ENCODE measurements at places on chromosomes 2 and 18. TPM values are rescaled to one million over a fixed set of nuclear protein-coding genes. Genes with fewer than 3 reads are reported as not detected.

Gene MALL
- total RNA-seq = 0.79 TPM

Gene HTR2B
- total RNA-seq = not detected

DNA sequence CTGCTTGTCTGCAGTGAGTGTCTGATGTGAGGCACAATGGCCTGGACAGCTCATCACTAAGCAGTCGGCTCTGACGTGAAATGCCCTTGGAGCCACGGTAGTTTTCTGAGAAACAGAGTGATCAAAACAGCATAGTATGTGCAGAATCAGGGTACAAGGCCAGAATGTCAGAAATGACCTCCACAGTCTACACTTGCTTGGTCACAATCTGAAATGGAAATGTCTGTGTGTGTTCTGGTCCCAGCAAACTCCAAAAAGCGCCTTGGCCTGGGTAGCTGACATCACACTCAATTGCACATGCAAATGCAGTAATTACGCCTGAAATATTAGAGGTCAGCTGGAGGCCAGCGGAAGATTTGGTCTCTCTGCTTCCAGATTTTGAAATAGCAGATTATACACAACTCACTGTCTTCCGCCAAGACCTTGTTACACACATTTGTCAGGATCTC lies 95.4 kb downstream of the CTAGE1 start:
- no peak overlapping the region for H3K27ac ChIP-seq
- peaks cover 17% of the 10 kb centered on the region for H3K27me3 ChIP-seq
- H3K4me1 ChIP-seq = peaks cover 4% of the 10 kb centered on the region
- no peaks in the 10 kb centered on the region for H3K36me3 ChIP-seq
- no peak overlapping the region for H3K4me3 ChIP-seq

DNA sequence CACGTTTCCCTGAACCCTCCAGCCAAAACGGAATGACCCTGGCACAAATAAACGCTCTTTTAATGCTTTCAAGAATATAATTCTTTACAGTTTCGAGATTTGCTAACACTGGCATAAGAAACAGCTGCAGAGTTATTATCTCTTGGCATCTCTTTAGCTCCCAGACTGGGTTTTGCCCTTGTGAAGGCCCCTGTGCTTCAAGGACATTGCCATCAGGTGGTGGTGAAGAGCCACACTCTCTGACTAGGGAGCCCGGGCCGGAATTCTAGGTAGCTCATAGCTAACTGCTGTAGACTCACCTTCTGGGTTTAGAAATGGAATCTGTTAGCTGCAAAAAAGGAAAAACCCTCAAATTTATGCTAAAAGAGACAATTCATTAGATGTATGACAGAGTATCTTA lies 13.3 kb upstream of the GALNT14 start:
- peaks cover 20% of the 10 kb centered on the region for H3K27me3 ChIP-seq
- DNase-seq = no peak
- H3K4me3 ChIP-seq = no peak overlapping the region
- no peak overlapping the region for H3K27ac ChIP-seq
- H3K36me3 ChIP-seq = no peaks in the 10 kb centered on the region
- H3K4me1 ChIP-seq = peaks cover 6% of the 10 kb centered on the region

DNA sequence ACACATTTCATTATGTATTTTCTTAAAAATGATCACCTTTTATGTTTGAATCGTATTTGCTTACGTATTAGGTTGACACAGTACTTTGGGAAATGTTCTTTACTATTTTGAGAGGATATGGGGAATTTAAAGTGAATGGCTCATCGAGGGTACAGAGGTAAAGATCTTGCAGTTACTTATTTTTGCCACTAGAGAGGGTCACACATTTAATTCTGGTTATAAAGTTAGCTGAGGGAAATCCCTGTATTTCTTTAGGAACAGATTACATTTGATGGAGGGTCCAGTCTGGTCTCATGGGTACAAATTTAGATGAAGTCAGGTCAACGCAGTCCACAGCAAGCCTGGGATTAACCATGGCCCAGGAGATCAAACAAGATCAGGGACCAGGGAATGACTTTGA lies 24.5 kb downstream of the DYNC2LI1 start:
- peaks cover 3% of the 10 kb centered on the region for H3K36me3 ChIP-seq
- H3K4me1 ChIP-seq = no peaks in the 10 kb centered on the region
- no peak overlapping the region for H3K27ac ChIP-seq
- no peak overlapping the region for H3K4me3 ChIP-seq
- no peaks in the 10 kb centered on the region for H3K27me3 ChIP-seq
- no peak for DNase-seq

DNA sequence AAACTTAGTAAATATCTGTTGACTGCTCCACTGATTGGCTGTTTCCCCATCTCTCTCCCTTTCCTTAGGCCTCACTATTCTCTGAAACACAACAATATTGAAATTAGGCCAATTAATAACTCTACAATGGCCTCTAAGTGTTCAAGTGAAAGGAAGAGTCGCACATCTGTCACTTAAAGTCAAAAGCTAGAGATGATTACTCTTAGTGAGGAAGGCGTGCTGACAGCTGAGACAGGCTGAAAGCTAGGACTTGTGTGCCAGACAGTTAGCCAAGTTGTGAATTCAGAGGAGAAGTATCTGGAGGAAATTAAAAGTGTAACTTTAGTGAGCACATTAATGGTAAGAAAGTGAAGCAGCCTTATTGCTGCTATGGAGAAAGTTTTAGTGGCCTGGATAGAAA lies 48.4 kb downstream of the PLEK start:
- peaks cover 7% of the 10 kb centered on the region for H3K4me1 ChIP-seq
- no peak for DNase-seq
- H3K36me3 ChIP-seq = no peaks in the 10 kb centered on the region
- H3K27ac ChIP-seq = no peak overlapping the region
- no peak overlapping the region for H3K4me3 ChIP-seq

DNA sequence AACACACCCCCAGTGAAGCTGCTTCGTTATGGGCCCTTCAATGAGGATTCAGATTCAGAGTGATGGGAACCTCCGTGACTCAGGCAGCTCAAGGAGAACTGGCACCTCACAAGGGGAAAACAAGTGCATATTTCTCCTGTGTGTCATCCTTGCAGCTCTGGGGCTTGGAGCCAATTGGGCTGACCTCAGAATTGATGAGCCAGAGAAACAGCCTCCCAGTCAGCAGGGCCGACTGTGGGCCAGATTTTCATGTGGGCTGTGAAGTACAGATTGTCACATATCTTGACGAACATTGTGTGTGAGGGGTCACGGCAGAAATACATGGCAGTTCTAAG lies 189.6 kb upstream of the SP5 start:
- H3K4me3 ChIP-seq = no peak overlapping the region
- no peak overlapping the region for H3K27ac ChIP-seq
- H3K27me3 ChIP-seq = no peaks in the 10 kb centered on the region
- no peak for DNase-seq
- peaks cover 8% of the 10 kb centered on the region for H3K4me1 ChIP-seq
- H3K36me3 ChIP-seq = no peaks in the 10 kb centered on the region
